ENCODE measurements at places on chromosomes 7 and 10.

DNA sequence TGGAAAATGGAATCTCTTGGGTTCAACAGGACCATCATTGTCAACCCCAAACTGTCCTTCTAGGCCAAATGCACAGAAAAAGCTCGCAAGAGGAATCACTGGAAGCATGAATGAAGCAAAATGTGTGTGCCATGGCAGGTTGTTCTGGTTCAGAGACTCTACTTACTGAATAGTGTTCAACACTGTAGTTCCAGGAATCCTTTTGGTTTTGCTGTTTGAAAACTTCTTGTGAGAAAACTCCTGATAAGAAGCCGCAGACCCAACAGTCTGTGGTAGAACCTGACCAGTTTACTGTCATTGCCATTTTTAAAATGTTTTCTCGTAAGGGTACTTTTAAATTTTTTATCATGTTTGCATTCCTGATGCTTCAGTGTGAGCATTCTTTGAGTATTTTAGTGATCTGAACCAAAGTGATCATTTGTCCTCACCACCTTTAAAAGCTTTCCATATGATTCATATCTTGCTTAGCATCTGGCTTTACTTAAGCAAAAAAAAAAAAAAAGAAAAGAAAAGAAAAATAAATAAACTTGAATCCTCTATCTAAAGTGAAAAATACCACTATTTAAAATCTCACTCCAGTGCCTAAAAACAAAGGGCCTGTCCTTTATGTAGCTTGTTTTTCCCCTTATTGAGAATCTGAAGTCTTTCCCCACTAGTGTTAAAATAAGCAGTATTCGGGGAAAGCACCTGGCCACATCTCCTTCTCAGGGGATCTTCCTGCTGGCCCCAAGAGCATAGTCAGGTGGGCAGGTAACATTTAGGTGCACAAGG, 92.4 kb downstream of the WNT2 start:
- no peak for DNase-seq

GRCh38 chr7:77561352-77561751, 24.3 kb downstream of the PTPN12 start:
- no peak for DNase-seq

DNA sequence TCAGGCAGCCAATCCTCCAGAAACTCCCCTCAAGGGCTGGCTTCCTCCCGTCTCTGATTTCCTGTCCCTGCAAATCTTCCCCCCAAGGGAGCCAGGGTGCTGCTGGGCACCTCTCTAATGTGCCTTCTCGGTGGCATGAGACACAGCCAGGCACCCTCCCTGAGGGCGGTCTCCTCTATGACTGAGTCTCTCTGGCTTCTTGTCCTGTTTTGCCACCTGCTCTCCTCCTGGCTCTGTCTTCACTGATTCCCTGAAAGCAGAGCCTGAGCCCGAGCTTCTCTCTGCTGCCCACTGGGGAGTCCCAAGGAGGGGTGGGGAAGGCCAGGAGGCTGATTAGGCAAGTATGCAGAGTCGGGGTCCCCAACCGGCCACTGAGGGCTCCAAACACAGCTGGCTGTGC, 60.4 kb upstream of the INSIG1 start:
- no peak for DNase-seq

DNA sequence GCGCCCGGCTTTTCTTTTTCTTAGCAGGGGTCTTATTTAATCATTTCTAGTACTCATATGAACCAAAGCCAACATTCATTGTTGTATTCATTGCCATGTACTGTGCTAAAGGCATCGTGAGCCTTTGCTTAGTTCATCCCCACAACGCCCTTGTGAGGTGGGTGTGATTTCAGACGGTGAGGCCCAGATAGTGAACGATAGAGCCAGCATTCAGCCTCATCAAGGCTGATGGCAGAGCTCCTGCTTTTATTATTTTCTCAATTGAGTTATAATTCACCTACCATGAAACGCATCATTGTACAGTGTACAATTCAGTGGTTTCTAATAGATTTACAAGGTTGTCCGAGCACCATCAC, 50.1 kb downstream of the HK1 start:
- no peak for DNase-seq

- DNase-seq = no peak
These were observed 21.9 kb upstream of the ECHDC3 start for GRCh38 chr10:11720260-11720741.

- no peak for DNase-seq
These were observed 411.7 kb upstream of the MKI67 start for GRCh38 chr10:128537834-128538330.

DNA sequence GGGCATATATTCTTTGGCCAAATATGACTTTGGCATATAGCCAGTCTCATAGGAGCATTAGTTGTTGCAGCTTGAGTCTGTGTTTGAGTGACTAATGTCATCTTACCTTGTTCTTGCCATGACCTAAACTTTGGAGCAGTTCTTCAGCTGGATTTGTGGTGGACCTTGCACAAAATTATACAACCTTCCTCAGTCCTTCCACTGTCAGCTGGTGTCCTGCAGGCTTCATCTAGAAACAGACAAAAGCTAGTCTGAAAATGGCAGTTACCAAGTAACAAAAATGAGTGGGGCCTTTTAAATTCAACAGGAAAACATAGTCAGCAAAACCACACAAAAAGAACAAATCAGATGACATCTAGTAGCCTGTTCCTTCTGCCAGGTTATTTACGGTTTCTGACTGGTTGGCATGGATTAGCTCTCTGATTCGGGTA, 59.5 kb upstream of the HECTD2 start:
- DNase-seq = no peak

DNA sequence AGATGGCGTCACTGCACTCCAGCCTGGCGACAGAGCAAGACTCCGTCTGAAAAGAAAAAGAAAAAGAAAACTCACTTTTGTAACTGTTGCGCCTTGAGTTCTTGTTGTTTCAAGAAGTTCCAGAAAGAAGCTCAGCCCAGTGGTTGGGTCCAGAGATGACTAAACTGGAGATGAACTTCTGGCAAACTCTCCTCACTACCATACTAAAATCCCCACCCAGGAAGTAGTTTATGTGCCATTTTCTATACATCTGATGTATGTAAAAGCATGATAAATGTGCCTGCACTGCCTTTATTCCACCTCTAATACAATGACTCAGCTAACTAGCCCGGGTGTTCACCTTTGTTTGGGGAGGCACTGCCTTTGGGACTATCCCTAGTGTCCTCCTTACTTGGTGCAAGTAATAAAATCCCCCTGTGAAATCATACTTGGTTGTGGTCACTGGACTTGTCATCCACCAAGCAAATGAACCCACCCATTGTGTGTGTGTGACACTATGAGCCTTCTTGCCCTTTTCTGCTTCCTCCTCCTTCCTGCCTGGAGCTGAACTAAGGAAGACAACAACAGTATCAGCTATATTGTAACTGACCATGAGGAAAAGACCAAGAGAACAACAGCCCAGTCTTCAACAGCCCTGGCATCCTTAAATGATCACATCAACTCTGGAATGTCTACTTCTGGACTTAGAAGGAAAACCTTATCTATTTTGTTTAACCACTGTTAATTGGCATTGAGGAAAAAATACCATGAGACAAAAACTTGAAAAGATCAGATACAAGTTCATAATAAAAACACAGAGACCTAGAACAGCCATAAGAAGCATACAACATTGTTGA, 33.6 kb downstream of the JMJD1C start:
- no peak for DNase-seq

DNA sequence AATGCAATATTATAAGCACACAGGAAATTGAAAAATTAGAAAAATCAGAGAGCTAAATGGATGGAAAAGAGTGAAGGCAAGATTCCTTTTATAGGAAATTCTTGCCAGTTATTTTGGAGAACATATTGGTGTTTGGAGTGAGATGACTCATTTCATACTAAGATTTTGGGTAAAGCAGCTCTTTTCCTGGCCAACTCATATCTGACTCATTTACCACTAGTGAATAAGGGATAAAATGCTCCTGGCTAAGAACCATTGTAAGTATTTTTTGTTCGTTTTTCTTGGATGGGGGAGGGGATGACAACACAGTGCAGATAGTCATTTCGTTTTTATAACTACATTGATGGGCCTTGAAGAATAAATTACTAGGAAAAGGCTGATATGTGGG, 139.3 kb downstream of the TWIST1 start:
- no peak for DNase-seq

GRCh38 chr7:38795593-38795992, 113.4 kb downstream of the VPS41 start:
- no peak for DNase-seq

DNA sequence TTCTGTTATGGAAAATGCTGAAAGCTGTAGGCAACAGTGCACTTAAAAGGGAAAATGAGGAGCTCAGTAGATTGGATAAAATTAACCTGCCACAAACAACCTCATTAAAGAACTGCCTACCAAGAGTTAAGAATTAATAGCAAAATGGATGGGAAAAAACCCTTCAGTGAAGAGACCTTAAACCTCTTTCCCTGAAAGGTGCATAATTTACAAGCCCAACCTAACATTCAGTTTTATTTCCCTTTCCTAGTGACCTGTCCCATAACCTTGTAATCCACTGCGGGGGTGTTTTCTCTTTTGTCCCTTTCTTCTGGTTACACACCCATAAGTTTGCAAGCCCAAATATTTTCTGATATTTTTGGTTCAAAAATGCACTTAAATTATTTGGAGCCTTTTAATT, 21.9 kb downstream of the SKIDA1 start:
- DNase-seq = no peak

GRCh38 chr10:114681542-114681941, 23.5 kb upstream of the ABLIM1 start:
- no peak for DNase-seq

- DNase-seq = no peak
These were observed 97.3 kb upstream of the COL1A2 start for GRCh38 chr7:94297397-94297838.

DNA sequence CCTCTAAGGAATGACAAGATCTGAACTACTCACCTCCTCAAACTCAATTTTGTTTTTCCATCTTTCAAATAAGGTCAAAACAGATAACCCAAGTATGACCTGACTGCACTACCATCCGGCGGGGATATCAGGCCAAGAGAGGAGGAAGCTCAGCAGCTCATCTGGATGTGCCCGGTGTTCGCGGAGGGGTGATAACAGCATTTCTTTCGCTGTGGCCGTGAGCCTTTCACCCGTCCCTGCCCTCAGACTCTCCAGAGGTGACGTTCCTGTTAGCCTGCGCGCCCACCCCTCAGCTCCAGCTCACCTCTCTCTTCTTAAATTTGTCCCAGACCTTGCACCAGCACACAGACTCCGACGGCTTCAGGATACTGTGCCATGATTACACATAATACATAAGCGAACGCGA, 526 bp downstream of the ZNF248 start:
- DNase-seq = no peak

GRCh38 chr7:66687186-66687585, 53.3 kb upstream of the RABGEF1 start:
- DNase-seq = no peak

DNA sequence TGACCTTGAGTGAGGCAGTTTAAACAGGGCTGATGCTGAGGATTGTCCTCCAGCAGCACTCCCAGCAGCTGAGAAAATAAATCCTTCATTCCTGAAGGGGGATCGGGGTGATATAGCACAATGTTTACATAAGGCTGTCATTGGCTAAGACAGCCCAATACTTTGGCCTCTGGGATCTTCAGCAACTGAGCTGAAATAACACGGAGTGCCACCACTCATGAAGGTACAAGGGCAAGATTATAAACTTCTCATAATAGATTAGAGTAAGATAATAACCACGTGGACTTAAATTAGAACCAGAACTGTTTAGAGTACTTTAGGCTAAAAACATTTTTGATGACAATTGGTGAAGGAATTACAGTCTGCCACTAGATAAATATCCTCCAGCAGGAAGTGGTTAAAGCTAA, 70.0 kb upstream of the PAPSS2 start:
- DNase-seq = no peak

GRCh38 chr10:89114846-89115625, 92.1 kb downstream of the CH25H start:
- no peak for DNase-seq

DNA sequence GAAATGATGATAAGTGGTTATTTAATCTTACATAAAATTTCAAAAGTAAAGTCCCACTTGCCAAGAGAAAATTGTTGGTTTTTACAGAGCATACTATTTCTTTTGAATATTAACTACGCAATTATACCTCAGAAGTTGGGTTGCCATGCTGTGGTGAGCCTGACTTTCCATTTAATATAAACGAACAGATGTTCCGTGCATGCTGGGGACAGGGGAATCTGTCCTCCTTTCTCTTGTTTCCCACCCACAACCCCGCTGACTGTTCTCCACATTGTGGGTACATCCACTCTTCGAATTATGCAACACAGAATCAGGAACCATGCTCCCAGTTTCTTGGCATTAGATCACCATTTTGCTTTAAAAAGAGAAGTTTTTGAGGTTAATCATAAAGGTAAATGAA, 29.2 kb upstream of the RTKN2 start:
- DNase-seq = no peak

DNA sequence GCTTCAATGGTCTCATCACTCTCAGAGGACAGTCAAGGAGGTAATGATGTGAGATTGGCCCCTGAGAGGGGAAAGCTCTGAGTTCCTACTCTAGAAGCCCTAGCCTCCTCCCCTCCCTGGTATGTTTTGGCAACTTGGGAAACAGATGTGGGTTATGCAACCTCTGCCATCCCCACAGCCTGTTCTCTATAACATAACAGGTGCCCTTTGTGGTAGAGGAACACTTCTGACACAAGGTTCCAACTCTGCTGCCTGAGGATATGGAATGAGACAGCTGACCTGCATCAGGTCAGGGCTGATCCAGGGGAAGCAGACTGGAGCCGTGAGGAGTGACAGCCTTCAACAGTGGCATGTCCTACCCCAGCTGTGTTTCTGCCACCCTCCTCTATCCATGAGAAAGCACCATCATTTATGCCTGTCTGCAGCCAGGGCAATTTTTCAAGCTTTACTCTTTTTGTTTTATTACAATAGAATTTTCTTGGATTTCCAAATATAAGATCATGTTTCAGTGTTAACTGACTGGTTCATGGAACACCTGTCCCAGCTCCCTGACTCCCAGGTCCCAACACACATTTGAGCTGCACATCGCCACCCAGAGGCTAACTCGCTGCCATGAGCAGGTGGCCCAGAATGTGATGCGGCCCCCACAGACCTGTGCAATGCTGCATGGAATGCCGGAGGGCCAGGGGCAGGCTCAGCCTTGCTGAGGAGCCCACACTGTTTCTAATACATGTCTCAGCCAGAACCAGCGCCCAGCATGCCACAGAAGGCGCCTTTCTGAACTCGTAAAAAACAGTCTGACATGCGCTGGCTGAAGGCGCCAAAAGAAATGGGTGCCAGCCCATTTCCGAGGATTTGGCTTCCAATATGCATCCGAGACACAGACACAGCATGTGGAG, 124.8 kb upstream of the CHST15 start:
- no peak for DNase-seq

DNA sequence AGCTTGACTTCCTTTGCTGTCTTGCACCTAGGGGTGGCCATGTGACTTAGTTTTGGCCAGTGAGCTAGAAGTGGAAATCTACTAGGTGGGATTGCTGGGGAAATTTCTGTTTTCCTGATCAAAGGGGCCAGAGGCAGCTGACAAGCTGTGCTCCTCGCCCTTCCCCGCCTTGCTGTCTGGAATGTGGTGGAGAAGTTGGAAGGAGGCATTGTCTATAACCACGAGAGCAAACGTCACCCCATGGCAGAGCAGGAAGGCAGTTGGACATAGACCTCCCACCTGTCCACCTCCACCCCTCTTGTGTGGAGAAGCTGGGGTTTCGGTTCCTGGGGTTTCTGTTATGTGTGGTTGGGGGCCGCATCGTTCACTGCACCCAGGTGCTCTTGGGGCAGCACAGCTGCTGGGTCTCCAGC, 7.3 kb downstream of the SFRP5 start:
- DNase-seq = no peak

All from NK-92 treated with Interleukin-12 subunit alpha and Interleukin-12 subunit beta, amount 100 ng/mL, for 24 hours (cell line).